ENCODE measurements at places on chromosomes 3 and 15.

DNA sequence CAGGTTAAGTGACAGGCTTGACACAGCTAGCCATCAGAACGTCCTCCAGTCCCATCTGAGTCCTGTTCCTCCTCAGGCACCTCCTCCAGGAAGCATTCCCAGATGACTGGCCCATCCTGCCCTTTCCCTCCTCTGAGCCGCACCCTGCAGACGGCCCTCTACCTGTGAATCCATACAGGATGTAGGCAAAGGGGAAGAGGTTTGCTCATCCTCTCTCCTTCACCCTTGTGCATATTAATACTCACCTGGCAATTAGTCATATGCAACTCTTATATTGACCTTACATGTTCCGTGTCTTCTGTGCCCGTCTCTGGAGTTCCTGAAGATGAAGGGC is 61.9 kb downstream of the SMAD3 start:
- no peak for DNase-seq

DNA sequence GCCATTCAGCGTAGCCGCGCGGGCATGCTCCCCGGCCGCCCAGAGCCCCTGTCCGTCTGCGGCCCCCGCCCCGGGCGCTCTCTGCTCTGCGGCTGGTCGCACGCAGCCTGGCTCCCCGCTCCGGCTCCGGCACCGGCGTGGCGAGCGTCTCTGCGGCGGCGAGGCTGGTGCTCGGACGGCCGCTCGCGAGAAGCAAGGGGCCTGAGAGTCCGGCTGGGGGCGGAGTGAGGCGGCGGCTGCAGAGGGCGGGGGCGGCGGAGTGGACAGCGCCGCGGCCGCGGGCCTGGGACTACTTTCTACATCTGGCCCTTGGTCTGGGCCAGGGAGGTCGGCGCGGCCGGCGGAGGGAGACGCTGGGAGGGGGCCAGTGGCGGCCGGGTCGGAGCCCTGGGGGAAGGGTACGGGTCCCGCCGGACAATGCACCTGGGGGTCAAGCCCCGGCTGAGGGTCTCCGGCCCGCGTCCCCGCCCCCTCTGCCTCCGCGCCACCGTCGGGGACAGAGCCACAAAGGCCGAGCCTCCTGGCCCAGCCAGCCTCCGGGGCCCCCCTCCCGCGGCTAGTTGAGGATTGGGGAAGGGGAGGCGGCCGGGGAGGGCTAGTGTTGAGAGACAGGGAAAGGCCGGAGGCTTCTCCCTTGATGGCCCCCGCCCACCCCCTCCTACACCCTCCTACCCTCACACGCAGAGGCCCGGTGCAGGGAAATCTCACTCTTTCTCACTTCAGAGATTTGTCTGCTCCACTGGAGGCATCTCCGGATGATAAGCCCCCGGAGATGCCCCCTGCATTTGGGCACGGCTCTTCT is at the start of gene PRTG:
Gene PRTG (minus strand): TSS at position 226 of the 802 bp plus-strand sequence. CDS start 221 bp downstream, at position 5.
- DNase-seq: no peak

DNA sequence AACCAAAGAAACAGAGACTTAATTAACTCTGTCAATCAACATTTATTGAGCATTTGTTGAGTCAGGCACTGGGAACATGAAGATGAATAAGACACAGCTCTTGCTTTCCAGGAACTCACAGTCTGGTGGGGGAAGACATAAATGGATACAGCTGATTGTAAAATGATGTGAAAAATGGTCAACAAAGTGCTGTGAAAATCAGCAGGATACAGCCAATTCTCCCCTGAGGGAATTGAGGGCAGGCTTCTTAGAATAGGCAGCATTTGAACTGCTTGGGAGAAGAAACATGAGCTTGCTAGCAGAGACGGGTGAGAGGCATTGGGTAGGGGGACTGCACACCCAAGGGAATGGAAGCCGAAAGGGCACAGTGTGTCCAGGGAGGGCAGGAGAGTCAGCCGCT is 41.1 kb downstream of the MFSD1 start:
- DNase-seq: no peak

- DNase-seq: no peak
These were observed 24.0 kb downstream of the PLA2G4B start for GRCh38 chr15:41862515-41863116.

- no peak for DNase-seq
These were observed 3.4 kb downstream of the FSD2 start for GRCh38 chr15:82802497-82802896.

GRCh38 chr15:90460142-90460824 is 69.4 kb upstream of the CRTC3 start:
- no peak for DNase-seq

GRCh38 chr15:96345560-96346399 is 15.3 kb downstream of the NR2F2 start:
- peak; percentile 65 for DNase-seq
